ENCODE measurements at places on chromosomes 6 and 20.
A peak's percentile ranks its signal among the peaks of the same experiment; 100 is the strongest.

DNA sequence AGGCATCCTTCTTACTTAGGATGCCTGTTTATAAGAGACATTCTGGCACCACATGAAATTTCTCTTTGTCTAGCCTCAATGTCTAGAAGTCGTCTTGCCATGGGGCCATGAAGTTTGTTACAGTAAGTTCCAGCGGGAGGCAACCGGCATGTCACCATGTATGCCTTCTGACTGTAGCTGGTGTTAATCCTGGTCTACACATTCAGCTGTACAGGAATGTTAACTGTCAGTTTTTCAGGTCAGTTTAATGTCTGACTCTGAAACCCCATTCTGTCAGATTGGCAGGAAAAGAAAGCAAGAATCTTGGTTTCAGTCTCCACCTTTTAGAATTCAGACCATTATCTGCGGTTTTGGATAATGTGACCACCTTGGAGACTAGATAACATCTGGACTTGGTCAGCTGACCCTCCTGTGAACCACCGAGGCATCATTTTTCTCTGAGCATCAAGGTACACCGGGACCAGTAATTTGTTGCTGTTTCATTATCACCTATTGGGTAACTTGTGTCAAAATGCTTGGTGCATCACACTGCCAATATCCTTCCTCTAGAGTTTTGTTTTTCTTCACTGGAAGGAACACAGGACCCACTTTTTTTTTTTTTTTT is 228.7 kb downstream of the DOK5 start:
- no peak for DNase-seq

DNA sequence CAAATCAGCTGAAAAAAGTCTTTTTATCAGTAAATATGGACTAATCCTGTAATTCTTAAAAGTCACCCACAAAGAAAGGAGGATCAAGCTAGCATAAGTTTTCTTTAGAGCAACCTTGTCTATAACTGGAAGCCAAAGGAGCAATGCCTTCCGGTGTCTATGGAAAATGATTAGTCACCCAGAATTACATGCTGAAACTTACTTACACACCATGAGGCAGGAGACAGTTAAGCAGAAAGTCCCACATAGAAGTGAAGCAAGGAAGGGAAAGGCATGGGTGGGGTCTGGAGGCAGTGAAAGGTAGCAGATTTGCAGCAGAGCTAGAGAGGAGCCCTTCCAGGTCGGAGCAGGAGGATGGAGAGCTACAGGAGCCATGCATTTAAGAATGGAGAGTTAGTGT is 153.7 kb upstream of the RIPOR2 start:
- no peak for DNase-seq

DNA sequence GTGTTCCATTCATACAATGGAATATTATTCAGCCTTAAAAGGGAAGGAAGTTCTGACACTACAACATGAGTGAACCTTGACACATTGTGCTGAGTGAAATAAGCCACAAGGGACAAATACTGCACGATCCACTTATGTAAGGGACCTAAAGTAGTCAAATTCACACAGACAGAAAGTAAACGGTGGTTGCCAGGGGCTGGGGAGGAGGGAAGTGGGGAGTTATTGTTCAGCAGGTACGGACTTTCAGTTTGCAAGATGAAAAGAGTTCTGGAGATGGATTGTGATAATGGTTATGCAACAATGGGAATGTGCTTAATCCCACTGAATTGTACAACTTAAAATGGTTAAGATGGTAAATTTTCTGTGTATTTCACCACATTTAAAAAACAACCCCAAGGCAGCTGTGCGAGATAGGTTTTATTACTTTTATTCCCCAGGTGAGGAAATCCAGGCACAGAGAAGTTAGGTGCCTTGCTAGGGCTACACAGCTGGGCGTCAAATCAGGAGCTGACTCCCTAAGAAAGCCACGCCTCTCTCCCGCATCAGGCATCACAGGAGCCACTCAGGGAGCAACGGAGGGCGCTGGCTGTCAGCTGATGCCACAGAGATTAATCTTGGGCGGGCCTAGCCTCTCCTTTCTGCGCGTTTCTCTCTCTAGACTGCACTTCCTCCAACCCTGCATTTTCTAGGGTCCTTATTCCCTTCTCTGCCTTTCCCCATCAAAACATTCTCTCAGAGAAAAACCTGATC is 9.3 kb upstream of the TRAF3IP2 start:
- DNase-seq: no peak

- DNase-seq: no peak
Measured at GRCh38 chr6:74932232-74932888, 273.5 kb downstream of the COL12A1 start.

DNA sequence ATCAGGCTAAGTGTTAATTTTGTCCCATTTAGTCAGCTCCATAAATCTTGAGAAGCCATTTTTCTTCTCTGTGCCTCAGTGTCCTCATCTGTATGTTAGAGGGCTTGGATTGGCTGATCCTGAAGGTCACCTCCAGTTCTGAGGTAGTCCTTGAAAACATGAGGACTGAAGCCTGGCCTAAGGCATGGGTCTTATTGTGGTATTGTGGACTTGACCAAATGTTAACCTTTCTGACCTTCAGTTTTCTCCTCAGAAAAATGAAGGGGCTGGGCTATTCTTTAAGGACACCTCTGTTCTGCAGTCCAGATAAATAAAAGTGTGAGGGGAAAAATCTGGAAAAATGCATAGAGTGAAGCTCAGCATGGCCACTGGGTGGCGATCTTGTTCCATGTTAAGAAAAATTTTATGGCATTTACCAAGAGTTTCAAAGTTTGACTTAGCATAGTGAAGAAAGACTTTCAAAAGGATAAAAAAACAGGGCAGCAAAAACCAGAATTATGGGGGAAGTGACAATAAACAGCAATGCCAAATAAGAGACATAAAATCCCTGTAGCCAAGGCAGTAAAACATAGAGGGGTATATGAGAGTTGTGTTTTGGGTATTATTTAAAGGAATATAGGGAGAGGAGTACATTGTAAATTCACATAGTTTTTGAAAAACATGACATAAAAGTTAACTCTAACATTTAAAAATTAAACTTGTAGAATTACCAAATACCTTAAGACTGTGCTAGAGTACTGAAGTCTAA is 13.2 kb upstream of the TFB1M start:
- DNase-seq: peak; percentile 69

DNA sequence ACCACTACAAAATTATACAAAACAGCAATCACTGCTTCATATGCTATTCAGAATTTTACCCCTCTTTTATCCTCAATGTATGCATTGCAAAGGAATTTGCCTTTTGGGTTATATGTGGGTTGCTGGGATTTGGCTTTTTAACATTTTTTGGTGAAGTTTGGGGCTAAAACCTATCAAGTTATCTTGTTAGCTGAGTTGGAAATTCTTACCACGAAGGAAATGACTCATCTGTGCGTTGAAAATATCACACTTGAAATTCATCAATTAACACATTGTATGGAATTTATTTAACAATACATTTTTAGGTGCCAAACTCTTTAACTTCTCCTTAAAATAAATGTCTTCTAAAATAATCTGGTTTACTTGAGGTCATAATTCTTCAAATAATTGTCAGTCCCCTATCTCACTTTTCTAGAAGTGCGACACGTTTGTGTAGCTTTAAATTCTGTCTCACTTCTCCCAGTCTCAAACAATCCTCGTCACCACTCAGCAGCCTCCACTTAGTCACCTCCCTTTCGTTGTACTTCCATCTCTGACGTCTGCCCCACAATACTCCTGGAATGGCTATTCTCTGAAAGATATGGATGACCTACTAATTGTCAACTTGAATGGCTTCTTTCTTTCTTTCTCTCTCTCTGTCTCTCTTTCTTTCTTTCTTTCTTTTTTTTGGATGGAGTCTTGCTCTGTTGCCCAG is 88.5 kb downstream of the PHACTR1 start:
- DNase-seq: no peak

- DNase-seq: no peak
Measured at GRCh38 chr20:17885076-17885475, 83.5 kb downstream of the SNX5 start.

GRCh38 chr20:48820649-48820973 is 7.2 kb downstream of the PREX1 start:
- no peak for DNase-seq

- peak; percentile 74 for DNase-seq
Measured at GRCh38 chr6:32589596-32590449, at the start of gene HLA-DRB1. HLA-DRB1 (minus strand) TSS chr6:32589848; CDS start chr6:32589742, 106 bp downstream.

- no peak for DNase-seq
Measured at GRCh38 chr6:132830334-132830751, 16.0 kb downstream of the RPS12 start.

- DNase-seq: no peak
Measured at GRCh38 chr20:53220482-53221307, 248.5 kb downstream of the TSHZ2 start.

DNA sequence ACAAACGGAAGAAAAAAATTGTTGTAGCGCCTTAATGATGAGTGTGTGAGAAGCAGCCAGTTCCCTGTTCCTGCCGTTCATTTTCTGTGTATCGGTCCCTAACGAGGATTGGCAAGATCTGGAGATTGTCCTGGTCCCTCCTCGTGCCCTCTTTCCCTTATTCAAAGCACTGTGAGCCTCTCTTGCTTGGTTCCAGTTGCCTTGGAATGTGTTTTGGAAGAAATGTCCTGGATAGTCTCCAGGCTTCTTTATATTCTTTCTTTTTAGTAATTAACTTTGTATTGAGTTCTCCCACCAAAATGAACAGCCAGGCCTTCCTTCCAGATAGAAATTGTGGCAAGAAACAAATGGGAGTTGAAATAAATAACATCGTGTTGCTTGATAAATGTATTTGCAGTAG is 348.3 kb downstream of the CDH26 start:
- no peak for DNase-seq

DNA sequence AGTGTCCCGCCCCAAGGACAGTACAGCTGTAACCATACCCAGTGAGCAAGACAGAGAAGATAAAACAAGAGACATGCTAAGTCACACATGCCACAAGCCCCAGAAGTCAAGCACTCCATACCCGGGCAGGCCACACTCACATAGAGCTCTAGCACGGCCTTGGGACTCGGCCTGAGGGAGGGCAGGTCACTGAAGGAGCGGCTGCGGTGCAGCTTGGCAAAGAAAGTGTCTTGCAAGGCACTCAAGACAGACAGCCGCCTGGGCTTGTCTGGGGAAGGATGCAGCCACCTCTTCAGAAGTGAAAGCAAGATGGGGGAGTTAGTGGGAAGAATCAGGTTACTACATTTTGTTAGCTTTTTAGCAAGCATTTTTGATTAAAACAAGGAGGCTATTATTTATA is 48.7 kb upstream of the ARMH2 start:
- DNase-seq: no peak

- DNase-seq: peak; percentile 44
Measured at GRCh38 chr6:43242908-43243663, at the start of gene TTBK1. TTBK1 (plus strand) TSS chr6:43243481; CDS start chr6:43246661, 3,180 bp downstream.

GRCh38 chr20:4491643-4492042 is 230.1 kb upstream of the PRND start:
- no peak for DNase-seq

- DNase-seq: no peak
Measured at GRCh38 chr20:59949911-59950310, 8.3 kb upstream of the CDH26 start.

DNA sequence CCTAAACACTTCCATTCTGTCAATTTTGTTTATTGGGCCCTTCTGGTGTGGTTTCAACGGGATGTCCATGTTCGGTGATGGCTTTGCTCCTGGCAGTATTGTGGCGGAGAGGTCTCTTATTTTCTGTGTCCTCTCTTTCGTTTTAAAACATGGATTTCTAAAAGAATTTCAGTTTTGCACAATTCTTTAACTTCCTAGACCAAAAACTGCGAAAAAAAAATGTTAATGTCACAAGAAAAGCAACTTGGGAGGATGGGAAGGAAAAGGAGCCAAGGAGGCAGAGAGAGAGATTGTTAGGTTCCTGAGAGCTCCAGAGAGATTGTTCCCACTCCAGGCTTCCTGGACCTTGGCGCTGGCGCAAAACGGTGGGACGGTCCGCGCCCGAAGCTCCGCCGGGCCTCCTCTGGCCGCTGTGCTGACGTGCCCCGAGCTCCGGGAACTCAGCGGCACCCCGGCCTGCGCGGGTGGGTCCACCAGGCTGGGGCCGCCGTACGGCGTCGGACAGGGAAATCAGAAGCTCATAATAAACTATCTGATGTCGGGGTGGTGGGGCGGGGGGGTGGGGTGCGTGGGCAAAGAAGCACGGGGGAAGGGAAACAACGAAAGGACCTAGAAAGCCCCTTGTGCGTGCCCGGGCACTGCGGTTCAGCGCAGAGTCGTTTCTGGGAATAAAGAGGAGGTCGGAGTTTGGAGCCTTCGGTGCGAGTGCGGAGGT is 951 bp upstream of the OLIG3 start:
- DNase-seq: no peak

DNA sequence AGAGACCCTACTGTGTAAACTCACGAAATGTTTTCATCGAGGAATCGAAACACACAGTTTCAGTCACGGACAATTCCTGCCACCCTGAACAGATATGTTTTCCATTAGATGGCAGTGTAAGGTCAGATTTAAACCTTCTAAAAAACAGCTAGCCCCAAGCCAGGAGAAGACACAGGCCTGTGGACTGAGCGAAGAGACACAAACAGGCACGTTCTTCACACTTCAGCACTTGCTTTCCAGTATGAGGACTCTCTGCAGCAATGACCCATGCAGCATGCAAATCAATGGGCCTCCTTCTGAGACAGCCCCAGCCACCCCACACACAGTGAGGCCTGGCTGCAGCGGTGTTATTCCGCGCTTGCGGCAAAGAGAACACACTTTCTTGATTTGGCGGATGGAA is 31.9 kb downstream of the HUS1B start:
- no peak for DNase-seq
